ENCODE measurements at places on chromosomes 1 and 21.

GRCh38 chr1:16296643-16297042 lies 55.6 kb downstream of the FBXO42 start:
- no peak for DNase-seq

DNA sequence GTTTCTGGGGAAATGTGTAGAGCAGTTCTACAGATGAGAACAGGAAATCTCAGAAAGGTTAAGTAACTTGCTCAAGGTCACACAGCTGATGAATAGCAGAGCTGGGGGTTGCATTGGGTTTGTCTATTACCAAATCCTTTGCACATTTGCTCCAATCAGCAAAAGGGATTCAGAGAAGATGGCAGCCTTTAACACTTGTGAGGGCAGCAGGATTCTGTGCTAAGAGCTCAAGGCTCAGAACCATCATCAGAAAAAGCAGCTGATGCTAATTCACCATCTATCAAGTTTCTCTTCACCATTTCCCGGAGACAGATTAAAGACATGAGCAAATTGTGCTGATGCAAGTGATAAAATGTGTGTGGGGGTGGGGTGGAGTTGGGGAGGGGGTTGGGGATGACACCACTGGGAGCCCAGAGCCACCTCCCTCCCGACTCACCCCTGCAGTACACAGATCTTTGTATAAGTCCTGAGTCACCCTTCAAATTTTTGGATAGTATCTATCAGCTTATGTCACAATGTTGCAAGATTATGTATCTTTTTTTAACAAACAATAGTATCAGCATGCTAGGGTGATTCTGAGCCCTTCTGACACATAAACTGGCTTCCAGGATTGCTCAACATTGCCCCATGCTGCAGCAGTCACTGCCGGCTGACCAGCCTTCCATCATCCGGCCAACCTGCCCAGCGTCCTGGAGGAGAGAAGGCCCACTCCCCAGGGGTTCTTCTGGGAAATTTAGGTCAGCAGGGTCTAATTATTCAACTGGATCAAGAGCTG lies 2.8 kb upstream of the SPSB1 start:
- DNase-seq: no peak

- no peak for DNase-seq
These were observed 126.1 kb downstream of the HMCN1 start for GRCh38 chr1:185860311-185860710.

DNA sequence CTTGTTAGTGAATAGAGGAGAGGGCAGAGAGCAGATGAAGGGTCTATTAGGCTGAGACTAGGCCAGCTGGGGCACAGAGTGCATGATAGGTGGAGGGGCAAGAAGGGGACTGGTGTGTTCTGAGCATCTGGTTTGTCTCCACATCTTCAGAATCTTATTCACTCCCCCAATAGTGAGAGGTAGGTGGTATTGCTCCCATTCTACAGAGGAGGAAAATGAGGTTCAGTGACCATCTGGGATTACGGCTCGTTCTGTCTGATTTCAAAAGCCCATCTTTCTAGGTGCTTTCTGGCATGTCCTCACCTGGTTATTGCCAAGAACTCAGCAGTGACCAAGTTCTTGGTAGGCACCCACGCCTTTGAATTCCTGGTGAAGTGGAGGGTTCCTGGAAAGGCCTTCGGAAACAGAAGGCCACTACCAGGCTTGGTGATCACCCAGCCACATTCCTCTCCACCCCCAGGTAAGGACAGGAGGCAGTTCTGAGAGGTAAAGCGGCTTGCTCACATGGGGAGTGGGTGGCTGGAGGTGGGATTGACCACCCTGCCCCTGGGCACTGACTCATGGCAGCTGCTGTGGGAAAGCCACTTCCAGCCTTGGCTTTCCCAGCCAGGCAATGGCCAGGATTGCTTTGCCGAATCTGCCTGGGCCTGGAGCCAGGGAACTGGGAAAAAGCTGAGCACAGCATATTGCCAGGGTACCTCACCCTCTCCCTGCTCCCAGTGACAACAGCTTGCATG lies 18.8 kb upstream of the CITED4 start:
- no peak for DNase-seq

DNA sequence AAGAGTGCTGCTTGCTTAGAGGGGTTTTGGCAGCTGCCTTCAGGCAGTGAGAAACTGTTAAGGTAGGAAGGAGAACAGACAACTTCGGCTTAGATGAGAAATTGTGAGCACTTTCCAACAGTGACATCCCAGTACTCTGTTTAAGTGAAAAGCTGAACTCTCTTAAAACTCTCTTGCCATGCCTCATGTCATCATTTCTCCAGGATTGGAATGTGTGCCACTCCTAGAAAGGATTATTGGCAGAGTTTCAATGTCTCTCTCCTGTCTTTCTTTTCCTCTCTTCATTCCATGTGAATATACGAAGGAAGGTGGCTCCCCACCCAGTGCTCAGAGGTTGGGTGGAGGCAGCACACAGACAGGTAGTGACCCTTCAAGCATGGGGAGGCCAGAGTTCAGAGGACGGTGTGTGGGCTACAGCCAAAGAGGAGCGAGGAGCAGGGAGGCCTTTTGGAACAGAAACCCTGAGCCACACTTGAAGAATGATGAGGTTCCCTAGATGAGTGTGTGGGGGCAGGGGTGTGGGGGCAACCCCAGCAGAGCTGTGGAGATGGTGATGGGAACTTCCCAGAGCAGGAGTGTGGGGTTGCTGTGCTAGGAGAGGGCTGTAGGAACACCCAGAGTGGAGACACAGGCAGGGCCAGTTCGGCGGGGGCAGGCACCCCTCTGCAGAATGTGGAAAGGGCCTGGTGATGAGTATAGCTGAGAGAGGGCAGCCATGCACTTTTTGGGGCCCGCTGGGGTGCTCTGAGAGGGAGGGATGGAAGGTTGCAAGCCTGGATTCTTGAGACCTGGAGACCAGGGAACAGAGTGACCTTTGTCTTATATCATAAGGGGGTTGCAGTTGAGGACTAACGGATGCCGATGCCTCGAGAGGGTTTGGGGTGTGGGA lies 58.8 kb downstream of the GALNT2 start:
- no peak for DNase-seq

GRCh38 chr1:41626616-41627375 lies 142.3 kb upstream of the EDN2 start:
- DNase-seq: no peak

GRCh38 chr1:119091618-119092017 lies 48.8 kb downstream of the WARS2 start:
- DNase-seq: no peak

- no peak for DNase-seq
These were observed 322.3 kb downstream of the DUSP10 start for GRCh38 chr1:221419513-221420095.

DNA sequence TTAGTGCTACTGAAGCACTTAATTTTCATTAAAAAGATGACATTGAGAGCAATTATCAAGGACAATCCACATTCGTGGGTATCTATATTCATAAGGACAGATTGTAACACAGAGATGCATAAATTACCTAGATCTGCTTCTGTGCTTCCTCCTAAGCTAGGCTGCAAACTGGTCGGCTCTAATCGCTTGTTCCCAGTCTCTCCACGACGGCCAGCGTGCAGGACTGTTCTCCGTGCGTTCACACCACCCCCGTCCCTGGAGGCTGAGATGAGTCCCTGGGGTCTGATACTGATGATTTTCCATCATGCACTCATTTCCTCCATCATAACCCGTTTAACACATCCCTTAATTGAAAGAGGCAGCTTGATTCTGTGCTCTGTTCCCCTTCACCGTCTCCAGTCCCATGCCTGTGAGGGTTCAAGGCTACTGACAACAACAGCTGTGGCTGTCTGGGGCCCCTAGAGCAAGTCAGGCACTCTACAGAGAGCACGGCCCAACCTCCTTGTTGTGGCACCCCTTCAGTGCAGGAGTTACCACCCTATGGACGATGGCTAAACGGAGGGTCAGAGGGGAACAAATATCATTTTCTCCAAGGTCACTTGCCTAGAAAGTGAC lies 469.6 kb downstream of the NPHP4 start:
- no peak for DNase-seq

DNA sequence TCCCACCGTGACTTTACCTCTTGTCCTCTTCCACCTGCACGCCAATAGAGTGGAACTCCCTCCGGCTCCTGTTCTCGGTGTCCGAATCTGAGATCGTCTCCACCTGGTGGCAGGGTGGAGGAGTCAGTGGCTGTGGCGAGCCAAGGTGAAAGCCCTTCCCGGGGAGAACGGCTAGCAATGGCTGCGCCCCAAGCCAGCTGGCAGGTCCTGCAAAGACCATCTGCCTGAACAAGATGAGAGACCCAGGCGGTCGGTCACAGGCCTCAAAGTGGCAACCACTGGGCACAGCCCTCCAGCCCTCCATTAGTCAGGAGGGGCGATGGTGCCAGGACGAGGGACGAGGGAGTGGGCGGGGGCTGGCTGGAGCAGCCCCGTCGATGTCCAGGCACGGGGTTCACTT lies 25.4 kb upstream of the SMIM12 start:
- DNase-seq: no peak
